ENCODE measurements at places on chromosomes 7 and 10.

- DNase-seq: no peak
Observed at GRCh38 chr7:41478187-41478586, 224.7 kb downstream of the INHBA start.

GRCh38 chr10:32084185-32084851 is 28.1 kb upstream of the KIF5B start:
- DNase-seq: no peak

DNA sequence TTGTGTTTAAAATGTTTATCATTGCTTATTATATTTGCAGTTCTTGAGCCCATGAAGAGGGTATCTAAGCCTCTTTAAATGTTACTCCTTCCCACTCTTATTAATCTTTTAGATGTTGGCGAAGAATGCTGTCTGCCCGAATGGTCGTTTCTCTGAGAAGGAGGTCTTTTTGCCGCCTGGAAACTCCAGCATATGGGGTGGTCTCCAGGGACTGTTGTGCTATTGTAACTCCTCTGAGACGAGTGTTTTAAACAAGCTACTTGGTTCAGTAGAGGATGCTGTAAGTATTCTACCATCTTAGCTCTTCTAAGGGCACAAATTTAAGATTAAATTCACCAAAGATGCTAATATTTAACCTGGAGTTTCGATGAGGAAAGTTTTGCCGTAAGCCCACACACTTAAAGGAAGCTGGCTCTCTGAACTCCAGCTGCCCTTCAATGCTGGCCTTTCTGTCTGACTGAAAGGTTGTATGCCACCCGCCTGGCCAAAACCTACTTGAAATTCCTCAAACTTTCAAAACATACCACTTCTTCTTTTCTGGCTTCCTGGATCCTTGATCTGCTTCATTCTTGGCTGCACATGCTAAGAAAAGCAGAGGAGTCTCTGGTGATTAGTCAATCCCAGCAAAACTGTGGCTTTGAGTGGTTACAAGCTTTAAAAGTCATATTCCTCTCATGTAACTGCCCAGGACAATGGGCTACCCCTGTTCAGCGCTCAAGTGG is 74.7 kb downstream of the ABCA13 start:
- no peak for DNase-seq

DNA sequence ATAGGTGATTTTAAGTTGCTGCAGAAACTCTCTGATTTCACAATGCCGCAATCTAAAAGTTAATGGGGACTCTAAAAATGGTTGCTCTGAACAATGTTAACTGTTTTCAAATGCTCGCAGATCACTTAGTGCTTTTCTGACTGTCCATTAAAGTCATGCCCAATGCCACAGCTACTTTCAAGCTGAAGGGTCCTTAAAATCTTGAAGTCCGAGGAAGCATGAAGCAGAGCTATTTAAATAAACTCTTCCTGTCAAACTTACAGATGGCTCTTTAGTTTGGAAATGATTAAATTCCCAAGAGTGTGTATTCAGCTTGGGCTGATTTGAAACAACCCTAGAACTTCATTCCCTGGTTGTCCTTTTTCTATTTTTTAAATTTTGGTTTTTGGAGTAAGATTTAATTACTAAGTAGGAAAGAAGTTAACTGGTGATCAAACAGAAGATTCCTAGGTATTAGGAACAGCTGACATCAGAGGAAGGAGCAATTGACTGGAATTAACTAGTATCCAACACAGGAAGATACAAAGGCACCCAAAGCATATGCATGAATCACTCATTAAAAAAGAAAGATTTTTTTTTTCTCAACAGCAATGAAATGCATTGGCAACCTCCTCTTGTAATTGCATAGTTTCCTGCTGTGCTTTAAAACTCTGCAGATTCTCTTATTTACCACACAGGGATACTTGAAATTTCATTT is 105.1 kb downstream of the NRP1 start:
- no peak for DNase-seq

- DNase-seq: no peak
Observed at GRCh38 chr10:12960334-12960898, 41.1 kb downstream of the CCDC3 start.

DNA sequence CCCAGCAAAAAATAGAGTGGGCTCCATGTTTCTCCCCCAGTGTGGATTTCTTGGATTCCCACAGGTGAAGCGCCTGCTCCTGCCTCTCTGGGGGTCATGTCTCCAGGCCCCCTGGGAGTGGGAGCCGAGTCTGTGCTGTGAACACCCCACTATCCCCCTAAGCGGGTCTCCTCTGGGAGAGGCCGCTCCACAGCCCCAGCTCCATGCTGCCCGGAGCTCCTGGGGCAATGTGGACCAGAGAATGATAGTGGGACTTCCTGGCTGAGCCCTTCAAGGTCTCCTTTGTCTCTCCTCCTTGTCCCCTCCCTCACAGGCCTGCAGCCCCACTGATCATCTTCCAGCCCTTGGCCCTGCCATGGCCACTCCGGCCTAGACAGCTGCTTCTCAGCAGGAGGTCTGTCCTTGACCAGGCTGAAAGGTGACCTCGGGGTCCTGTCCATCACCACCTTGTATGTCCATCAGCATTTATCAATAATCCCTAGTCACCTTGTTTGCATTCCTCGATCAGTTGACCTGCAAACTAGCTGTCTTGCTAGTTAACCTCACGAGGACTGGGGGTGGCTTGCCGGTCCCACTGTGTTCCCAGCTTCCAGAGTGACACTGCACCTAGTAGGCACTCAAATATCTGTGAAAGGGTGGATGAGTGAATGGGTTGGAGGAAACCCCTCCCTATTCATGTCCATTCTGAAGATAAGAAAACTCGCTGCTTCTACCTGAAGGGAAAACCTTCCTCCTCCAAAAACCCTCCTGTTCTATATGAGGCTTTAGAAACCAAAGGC is 776 bp upstream of the CALML3 start:
- DNase-seq: no peak

GRCh38 chr10:73252445-73253224 is at the start of gene MRPS16:
TSS of gene MRPS16 (minus strand) at chr10:73252644. CDS start at chr10:73252482, 162 bp downstream.
- peak; percentile 80 for DNase-seq
